A549 treated with CORT108297 at 1 μM for 4 hours (cell line): ENCODE measurements at places on chromosomes 5 and 9. TPM values are rescaled to one million over a fixed set of nuclear protein-coding genes. Genes with fewer than 3 reads are reported as not detected.

CEL gene
- 0.50 to 0.75 TPM (median 0.65 TPM) in 5 replicates for total RNA-seq

TAF11L5 gene
- total RNA-seq, result not detected in 5 replicates

CCDC192 gene
- not detected in 5 replicates for total RNA-seq

LCN9 gene
- not detected in 5 replicates for total RNA-seq

SLC4A9 gene
- total RNA-seq, result 0.05 TPM in 1 of 5 replicates, not detected in the others

SYK gene
- total RNA-seq, result 0.02 to 0.31 TPM (median 0.09 TPM) in 4 of 5 replicates, not detected in the other

SLC6A19 gene
- 0.01 to 0.03 TPM (median 0.01 TPM) in 3 of 5 replicates, not detected in the others for total RNA-seq

PFN3 gene
- not detected in 5 replicates for total RNA-seq

HMCN2 gene
- total RNA-seq, result 0.05 to 0.12 TPM (median 0.07 TPM) in 5 replicates

IFNA21 gene
- total RNA-seq, result not detected in 5 replicates

OCLN gene
- total RNA-seq, result 9.0 to 13.9 TPM (median 10.3 TPM) in 5 replicates

LECT2 gene
- not detected in 5 replicates for total RNA-seq

LTC4S gene
- 0.25 to 0.36 TPM (median 0.27 TPM) in 3 of 5 replicates, not detected in the others for total RNA-seq

SLC34A1 gene
- 0.02 TPM in 1 of 5 replicates, not detected in the others for total RNA-seq

KCNV2 gene
- total RNA-seq, result not detected in 5 replicates

IFNK gene
- total RNA-seq, result not detected in 5 replicates

KIAA1191 gene
- 61.5 to 81.2 TPM (median 73.8 TPM) in 5 replicates for total RNA-seq

PCDHB2 gene
- total RNA-seq, result 3.1 to 6.7 TPM (median 3.8 TPM) in 5 replicates

ST8SIA4 gene
- total RNA-seq, result 0.27 to 0.43 TPM (median 0.39 TPM) in 5 replicates

ADCY2 gene
- not detected in 5 replicates for total RNA-seq

NR5A1 gene
- total RNA-seq, result 0.03 to 0.06 TPM (median 0.03 TPM) in 4 of 5 replicates, not detected in the other

ENHO gene
- 0.82 to 2.8 TPM (median 2.4 TPM) in 5 replicates for total RNA-seq

PCDHB8 gene
- total RNA-seq, result 0.29 to 0.41 TPM (median 0.32 TPM) in 5 replicates

RABEPK gene
- total RNA-seq, result 39.0 to 45.7 TPM (median 42.7 TPM) in 5 replicates

GGTA1 gene
- not detected in 5 replicates for total RNA-seq

GLDC gene
- total RNA-seq, result 11.3 to 14.9 TPM (median 13.1 TPM) in 5 replicates

DNM1 gene
- total RNA-seq, result 78.2 to 96.1 TPM (median 86.9 TPM) in 5 replicates

GOLM1 gene
- total RNA-seq, result 106 to 123 TPM (median 114 TPM) in 5 replicates

SPINK13 gene
- total RNA-seq, result 0.10 TPM in 1 of 5 replicates, not detected in the others

DMGDH gene
- 0.15 TPM in 1 of 5 replicates, not detected in the others for total RNA-seq

RAB14 gene
- 45.4 to 49.7 TPM (median 46.5 TPM) in 5 replicates for total RNA-seq

CAVIN4 gene
- 0.38 to 0.58 TPM (median 0.48 TPM) in 5 replicates for total RNA-seq
